ENCODE measurements at places on chromosomes 7 and 10.

- no peak for DNase-seq
Measured at GRCh38 chr7:71972534-71972933, 439.6 kb downstream of the CALN1 start.

DNA sequence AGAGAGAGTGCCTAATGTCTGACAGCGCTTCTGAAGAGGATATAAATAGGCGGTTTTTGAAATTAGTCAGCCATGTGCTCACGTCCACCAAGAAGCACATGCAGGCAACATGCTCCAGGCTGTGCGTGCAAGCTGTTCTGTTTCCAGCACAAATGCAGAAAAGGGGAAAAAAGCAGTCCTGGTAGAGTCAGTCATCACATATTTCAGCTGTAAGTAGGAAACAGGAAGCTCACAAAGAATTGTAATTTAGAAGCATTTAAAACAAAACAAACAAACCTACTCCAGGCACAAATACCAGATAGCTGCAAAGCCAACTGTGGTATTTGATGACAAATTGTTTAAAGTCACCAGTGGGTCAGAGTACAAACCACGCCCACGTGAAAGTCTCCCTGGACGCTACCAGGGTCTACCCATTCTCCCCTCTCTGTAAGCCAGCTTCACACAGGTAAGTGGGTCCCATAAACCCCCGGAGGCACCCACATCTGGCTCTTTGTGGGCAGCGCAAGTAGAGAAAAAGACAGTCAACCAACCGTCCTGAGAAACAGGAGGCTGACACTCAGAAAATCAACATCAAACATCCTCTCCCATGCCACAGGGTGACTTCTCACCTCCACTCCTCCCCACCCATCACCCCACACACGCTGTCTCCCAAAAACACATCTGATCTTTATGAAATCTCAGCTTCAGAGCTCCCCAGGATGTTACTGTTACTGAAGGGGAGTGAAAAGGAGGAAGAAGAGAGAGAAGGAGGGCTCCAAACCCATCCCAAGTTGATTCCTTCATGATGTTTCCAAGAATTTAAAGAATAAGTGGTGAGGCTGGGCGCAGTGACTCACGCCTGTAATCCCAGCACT is 186.4 kb downstream of the FAM107B start:
- peak; percentile 81 for DNase-seq

- DNase-seq = peak; percentile 24
Measured at GRCh38 chr7:107879400-107880035, 11.5 kb upstream of the DLD start.

DNA sequence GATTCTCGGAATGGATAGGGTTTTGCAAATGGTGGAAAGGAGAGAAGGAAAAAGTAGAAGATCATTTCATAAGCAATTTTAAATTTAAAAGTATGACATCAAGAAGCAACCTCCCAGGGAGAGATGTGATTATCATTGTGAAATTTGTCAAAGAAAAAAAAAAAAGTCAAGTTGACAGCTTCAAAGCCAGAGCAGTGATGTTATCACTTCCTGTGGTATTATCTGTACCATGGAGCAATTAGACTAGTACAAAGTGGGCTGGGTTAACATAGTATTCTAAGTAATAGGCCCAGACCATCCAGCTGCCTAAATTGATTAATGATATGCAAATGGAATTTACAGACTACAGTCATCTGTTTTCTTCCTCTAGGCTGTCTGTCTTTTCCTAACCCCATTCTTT is 84.0 kb upstream of the NPY start:
- no peak for DNase-seq

GRCh38 chr10:131858583-131859340 is 42.0 kb upstream of the PPP2R2D start:
- DNase-seq = no peak

DNA sequence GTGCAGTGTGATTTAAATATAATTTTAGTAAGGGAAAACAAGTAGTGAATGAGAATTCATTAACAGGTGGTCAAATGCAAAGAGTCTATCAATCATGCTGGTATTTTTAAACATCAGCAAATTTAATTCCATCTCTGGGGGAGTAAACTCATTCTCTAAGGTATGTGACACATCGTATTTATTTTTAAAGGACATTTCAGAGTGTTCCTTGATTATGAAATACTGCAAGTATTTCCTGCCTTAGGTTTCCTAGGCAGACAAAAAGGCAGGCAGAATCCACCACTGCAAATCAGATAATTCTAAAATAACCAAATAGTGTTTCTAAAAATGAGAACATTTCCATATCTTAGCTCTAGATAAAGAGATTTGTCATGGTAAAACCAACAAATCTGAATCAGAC is 193.8 kb downstream of the LRRTM3 start:
- DNase-seq = no peak

- DNase-seq = no peak
Measured at GRCh38 chr10:22704942-22705341, 9.4 kb downstream of the PIP4K2A start.

DNA sequence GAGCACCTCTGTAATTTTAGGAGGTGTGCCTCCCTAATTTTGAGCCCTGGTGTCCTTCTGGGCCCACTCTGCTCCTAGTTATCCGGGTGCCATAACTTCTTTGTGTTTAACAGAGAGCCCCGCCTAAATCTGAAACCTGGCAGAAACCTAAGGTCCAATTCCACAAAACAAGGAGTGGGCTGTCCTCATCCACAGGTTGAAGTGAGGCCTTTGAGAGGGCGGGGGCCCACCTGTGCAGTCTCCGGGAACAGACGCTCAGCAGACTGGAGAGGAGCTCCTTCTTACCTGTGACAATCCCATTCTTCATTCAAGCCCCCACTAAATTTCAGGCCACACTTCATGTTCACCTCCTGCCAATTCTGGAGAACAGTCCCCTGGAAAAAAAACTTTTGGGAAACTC is 10.9 kb downstream of the TMEM72 start:
- no peak for DNase-seq

DNA sequence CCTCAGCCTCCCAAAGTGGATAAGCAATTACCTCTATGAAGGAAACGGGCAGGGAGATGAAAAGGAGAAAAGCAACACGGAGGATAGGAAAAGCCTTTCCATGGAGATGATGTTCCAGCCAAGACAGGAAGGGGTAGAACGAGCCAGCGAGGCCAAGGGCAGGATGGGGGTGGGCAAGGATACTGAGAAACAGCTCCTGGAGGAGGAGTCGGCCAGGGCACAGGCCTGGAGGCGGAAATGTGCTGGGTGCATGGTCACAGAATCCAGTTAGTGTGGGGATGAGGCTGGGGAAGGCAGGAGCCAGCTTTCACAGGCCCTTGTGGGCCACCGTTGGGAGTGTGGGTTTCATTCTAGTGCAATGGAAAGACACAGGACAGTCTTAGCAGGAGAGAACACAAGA is 162.6 kb downstream of the JAZF1 start:
- DNase-seq = no peak

- DNase-seq = no peak
Measured at GRCh38 chr10:75000748-75001321, 110.6 kb upstream of the SAMD8 start.

DNA sequence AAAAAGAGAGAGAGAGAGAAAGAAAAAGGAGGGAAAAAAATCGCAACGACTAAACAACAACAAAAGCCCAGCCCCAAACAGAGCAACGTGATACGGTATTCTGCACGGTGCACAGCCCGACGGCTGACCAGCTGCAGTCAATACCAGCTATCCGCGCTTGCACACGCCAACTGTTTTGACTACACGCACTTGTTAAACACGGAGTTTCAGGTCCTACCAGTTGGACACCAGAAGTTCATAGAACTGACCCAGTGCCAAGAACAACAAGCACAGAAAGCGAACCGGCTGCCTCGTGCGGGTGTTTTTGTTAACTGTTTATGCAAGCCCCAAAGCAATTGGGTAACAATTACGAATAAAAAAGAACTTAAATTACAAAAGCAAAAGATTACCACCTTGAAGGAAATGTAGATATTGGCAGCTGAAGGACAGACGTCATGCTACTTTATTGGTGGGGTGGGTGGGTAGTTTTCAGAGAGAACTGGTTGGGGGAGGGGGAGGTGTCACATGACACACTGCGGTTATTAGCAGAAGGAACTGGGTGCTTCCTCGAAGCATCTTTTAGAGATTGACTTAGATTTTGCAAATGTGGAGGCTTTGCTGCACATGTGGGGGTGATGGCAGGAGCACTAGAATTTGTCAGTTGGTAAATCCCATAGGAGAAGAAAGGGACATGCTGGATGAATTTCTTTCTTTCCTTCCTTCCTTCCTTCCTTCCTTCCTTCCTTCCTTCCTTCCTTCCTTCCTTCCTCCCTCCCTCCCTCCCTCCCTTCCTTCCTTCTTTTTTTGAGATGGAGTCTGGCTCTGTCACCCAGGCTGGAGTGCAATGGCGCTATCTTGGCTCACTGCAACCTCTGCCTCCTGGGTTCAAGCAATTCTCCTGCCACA is 110.6 kb upstream of the EFCAB10 start:
- peak; percentile 53 for DNase-seq

GRCh38 chr7:31420948-31421347 is 80.4 kb upstream of the NEUROD6 start:
- no peak for DNase-seq

DNA sequence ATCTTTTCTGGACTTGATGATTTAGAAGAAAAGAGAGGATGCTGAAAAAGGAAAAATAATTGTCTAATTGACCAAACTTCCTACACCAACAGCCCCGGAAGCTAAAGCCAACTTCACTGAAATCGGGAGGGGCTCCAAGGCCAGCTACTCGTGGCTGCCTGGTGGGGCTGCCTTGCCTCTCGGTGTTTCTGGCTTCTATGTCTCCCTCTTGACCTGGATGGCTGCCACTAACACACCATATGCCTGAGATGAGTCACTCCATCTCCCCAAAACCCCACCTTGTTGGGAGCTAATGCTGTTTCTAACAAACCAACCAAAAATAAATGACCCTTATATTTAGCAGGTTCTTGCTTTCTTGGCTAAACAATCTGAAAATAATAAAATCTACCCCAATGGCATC is 87.6 kb upstream of the AFAP1L2 start:
- DNase-seq = no peak

DNA sequence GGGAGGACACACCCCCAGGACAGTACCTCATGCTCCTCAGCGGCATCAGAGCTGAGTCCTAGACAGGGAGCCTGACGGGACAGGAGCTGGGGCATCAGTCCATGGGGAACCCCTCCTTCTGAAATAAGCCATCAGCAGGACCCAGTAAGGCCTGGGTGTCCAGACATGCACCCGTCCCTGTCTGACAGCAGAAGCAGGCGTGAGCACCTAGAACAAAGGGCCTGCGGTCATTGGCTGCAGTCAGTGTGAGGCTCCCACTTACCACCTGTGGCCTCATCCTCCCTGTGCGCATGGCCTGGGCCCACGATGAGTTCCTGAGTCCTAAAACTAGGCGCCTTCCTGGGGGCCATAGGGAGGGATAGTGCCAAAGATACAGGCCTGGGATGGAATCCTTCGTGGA is 484.7 kb downstream of the PTPRN2 start:
- DNase-seq = no peak

- DNase-seq = no peak
Measured at GRCh38 chr10:14840178-14840577, 2.1 kb downstream of the HSPA14 start.

DNA sequence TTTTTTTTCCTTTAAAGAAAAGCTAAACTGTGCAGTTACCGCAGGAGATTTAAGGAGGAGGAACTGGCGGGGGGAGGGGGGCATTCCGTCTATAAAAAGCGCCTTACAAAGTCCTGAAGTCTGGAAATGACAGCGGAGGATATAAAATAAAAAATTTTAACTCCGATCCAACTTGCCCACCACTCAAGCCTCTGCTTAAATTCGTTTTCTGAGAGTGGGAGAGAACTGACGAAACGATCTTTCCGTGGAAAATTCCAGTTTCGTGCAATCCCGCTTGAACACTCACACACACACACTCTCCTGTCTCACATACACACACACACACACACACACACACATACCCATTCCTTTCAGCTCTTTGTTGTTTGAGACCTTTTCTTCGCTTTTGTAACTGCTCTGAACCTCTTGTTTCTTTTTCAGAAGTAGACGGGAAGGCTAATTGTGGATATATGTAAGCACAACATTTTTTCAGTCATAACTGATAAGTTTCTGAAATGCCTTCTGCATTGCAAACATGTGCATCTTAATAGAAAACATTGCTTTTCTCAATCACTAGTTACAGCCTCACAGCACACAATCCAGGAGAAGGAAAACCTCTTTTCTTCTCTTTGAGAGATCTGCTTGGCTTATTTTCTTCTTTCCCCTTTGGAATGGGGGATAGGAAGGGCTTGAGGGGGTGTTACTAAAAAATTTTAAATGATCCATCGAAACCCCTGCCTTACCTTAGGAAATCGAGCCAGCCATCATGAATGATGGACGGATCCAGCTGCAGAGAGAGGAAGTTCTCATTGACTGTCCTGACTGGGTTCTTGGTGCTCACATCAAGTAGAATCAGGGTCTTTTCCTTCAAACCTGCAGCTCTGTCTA is 628 bp downstream of the HPSE2 start:
- no peak for DNase-seq

- no peak for DNase-seq
Measured at GRCh38 chr10:53209944-53210611, 437.5 kb upstream of the MBL2 start.

DNA sequence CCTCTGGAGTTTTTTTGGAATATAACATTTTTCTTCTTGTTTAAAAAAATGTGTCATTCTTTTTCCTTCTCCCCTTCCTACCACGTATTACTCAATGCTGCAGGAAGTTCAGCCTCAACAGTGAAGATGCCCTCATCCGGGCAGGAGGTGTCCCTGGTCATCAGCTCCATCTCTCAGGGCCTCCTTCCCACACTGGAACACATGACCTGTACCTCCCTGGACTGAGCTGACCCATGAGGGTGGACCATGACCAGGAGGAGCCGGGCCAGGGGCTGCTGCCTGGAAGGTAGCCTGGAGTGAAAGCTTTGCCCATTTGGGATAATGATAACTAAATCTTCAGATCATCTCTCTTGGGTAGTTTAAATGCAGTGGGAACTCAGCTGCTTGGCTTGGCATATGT is 316.5 kb upstream of the ZMIZ1 start:
- DNase-seq = no peak

- no peak for DNase-seq
Measured at GRCh38 chr7:116071629-116072028, 41.1 kb upstream of the TFEC start.

DNA sequence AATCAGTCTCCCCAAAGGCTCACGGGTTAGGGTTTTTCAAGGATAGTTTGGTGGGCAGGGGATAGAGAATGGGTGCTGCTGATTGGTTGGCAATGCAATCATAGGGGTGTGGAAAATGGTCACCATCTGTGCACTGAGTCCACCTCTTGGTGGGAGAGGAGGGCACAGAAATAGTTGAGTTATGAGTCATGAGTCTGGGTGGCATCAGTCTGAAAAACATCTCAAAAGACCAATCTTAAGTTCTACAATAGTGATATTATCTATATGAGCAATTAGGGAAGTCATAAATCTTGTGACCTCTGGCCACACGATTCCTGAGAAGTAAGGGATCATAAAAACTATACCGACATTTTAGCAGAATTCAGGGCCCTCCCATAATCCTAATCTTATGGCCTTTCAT is 62.7 kb downstream of the LGI1 start:
- no peak for DNase-seq

DNA sequence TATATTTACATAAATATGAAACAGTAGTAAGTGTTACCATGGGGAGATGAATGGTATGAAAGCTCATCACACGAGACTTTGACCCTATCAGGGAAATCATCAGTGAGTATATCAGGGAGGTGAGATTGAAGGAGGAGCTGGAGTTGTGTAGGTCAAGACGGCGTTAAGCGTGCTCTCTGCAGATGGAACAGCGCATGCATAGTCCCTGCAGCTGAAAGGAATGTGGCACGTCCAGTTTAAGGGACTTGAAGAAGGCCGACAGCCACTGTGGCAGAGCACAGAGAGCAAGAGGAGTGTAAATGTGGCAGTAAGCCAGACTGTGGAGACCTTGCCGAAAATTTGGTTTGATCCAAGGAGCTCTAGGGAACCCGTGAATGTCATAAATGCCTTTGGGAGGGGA is 38.9 kb downstream of the POU6F2 start:
- DNase-seq = no peak

GRCh38 chr10:129870961-129871621 is 93.0 kb downstream of the EBF3 start:
- no peak for DNase-seq
